H9 (cell line): ENCODE measurements at places on chromosomes 11 and 22. TPM values are rescaled to one million over a fixed set of nuclear protein-coding genes. Genes with fewer than 3 reads are reported as not detected.

DNA sequence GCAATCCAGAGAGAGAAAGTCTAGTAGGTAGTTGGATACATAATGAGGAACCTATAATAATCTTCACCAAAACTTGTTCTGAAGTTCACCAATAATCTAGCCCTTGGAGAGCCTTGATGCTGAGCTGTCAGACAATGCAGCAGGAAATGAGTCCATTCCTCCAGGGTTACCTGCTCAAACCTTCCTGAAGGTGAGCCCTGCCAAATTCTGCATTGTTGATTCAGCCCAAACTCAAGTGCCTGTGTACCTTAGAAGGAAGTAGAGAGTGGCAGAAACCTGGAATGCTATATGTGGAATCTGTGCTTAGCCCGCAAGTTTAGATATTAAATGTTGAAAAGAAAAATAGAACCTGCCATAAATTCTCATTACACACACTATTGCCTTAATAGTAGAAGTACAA lies 77.4 kb upstream of the SPON1 start:
- no peak for DNase-seq

- DNase-seq = no peak
Observed at GRCh38 chr11:100536979-100537378, 150.1 kb upstream of the ARHGAP42 start.

Gene RASD2
- total RNA-seq = 0.42 and 0.53 TPM in 2 replicates

Gene HEPN1
- total RNA-seq = not detected in 2 replicates

Gene HEPACAM
- total RNA-seq = not detected in 2 replicates

DNA sequence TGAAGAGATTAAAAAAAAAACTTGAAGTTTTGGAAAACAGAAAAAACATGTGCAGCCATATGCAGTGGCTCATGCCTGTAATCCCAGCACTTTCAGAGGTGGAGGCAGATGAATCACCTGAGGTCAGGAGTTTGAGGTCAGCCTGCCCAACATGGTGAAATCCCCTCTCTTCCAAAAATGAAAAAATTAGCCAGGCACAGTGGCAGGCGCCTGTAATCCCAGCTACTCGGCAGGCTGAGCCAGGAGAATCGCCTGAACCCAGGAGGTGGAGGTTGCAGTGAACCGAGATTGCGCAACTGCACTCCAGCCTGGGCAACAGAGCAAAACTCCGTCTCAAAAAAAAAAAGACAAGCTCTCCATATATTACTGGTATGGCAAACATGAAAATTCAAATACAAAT lies 7.6 kb downstream of the DLG2 start:
- no peak for DNase-seq

Gene WNT11
- total RNA-seq = 0.18 TPM in 1 of 2 replicates, not detected in the other

DNA sequence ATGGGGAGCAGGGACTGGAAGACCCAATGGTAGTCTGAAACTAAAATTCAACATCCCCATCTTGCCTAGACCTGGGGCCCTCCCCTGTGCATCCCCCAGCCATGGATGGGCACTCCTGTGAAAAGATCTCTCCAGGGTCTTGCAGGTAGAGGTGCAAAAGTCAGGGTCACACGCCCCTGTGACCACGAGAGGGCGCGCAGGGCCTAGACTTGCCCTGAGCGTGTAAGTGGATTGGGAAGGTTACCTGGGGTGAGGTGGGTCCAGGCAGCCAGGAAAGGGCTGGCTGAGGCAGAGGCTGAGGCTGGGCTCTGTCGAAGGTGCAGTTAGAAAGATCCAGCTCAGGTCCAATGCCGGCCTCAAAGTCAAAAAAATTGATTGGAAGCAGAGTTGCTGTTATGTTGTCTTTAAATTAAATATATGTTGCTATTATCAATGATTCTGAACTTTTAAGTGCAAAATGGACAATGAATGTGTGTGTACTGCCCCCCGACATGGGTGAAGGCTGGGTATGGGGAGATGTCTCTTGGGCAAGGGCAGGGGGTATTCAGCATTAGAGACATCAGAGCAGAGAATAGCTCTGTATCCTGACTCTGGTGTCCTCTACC lies 4.8 kb upstream of the POU2F3 start:
- peak; percentile 93 for DNase-seq

GRCh38 chr22:22930571-22931556 lies 43.2 kb downstream of the IGLL5 start:
- DNase-seq = no peak

DNA sequence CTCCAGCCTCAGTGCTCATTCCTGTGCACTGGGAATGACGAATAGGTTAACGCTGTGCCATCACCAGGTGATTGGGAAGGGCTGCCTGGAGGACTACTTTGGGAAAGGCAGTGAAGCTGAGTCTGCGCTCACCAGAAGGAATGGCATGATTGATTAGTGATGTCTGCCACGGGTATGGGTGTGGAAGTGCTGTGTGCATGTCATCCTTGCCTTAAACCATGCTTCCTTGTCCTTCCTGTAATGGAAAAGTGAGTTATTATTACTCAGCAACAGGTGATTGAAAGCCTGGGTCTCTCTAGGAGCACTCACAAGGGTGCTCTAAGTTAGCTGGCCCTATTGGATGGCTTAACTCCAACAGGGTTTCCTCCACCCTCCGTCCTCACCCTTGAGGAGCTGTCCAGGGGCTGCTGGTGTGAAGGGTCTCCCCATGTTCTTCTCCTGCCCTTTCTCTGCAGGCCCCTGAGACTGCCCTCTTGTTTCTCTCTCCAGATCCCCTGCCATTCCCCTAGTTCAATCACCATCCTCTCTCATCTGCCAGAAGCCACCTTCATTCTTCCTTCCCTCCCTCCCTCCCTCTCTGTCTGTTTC lies 121.9 kb upstream of the NECTIN1 start:
- DNase-seq = no peak

DNA sequence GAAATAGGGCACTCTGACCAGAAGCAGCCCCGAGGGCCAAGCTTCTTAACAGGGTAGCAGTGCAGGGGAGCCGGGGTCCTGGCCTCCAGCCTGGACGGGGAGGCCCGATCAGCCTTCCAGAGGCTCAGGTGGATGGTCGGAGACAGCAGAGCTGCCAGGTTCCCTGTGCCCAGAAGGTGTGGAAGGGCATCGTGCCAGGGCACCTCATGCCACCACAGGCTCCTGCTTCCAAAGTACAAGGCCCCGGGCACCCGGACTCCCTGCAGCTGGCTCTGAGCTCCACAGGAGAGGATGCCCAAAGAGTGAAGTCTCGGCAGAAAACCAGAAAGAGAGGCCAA lies 14.3 kb downstream of the EHD1 start:
- no peak for DNase-seq

- DNase-seq = peak; percentile 66
Observed at GRCh38 chr11:726278-727220, 20.5 kb downstream of the EPS8L2 start.

- no peak for DNase-seq
Observed at GRCh38 chr11:99257131-99257530, 236.4 kb downstream of the CNTN5 start.

GRCh38 chr11:126640186-126640585 lies 284.7 kb downstream of the ST3GAL4 start:
- DNase-seq = no peak

Gene SYVN1
- total RNA-seq = 31.3 and 31.6 TPM in 2 replicates

Gene SYCE3
- total RNA-seq = 0.85 and 0.97 TPM in 2 replicates

DNA sequence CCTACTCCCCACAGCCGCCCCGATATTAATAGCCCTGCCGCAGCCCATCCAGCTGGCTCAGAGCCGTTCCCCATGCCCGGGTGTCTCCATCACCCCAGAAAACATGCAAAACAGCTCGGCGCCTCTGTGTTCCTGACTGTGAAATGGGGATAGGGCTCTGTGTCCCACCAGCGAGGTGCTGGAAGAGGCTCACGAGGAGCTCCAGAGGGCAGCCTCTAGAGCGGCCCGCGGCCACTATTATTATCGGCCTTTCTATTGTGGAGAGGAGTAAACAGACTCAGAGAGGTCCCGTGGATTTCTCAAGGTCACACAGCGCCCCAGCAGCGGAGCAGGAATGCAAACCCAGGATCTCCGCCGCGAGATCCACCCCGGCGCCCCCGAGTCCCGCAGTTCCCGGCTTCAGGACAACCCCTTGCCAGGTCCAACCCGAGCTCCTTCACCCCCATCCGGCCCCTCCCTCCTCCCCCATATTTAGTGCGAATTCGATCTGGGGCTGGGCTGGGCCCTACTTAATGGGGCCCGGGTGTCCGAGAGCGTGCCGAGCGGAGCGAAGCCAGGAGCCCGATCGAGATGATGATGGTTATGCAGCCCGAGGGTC lies at the start of gene ACTN3:
Gene ACTN3, plus strand, starts transcription at position 536 of the 598 bp plus-strand sequence. Its CDS starts 35 bp downstream, at position 571.
- peak; percentile 88 for DNase-seq

DNA sequence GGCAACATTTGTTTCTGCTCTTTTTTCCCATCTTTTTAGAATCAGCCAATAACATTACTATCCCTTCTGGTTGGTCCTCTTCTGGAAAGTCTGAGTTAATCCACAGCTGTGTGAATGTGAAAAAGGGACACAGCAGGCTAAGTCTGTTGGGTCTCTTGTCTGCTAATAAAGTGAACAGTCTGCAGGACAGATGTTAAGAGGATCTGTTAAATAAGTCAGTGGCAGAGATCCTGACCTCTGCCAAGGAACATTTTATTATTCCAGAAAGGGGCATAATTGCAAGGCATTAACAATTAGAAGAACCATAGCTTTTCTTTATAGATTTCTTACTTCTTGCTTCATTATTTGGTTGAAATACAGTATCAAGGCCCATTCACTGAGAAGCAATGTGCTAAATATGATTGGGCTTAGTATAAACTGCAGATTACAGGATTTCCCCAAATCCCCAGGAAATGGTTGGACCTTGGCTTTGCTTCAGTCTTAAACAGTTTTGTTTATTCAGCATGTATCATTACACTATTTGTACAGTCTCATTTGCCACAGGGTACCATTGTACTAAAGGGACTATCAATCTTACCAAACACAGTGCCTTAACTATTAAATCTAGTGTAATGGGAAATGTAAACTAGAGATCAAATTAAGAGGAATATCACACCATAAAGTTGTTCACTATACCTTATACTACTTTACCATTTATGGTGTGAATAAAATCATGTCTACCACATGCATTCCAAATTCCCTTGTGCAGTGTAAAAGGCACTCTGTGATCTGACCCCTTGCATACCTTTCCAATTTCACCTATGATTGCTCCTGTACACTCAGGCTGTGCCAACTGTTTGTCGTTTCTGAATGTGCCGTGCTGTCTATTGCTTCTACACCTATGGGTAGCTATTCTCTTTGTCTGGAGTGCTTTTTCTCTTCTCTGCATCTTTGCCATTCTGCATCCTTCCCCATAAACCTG lies 274.0 kb downstream of the SOX6 start:
- no peak for DNase-seq

Gene DRD4
- 6.2 and 6.8 TPM in 2 replicates for total RNA-seq

Gene C11orf86
- 0.24 TPM in 1 of 2 replicates, not detected in the other for total RNA-seq

DNA sequence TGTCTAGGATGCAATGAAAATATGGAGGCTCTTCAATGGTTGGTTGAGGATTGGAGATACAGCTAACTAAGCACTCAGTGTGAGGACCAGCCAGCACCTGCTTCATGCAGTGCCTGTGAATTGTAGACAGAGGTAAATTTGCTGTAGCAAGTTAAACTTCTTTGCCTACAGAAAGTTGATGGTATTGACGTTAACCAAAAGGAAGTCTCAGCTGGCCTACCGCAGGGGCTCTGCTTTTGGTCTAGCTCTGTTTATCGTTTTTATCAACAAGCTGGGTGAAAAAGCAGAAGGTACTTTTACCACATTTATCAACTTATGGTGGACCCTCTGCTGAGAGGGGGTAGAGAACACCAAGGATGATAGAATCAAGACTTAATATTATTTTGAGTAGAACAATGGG lies 51.6 kb downstream of the GRAMD1B start:
- no peak for DNase-seq

DNA sequence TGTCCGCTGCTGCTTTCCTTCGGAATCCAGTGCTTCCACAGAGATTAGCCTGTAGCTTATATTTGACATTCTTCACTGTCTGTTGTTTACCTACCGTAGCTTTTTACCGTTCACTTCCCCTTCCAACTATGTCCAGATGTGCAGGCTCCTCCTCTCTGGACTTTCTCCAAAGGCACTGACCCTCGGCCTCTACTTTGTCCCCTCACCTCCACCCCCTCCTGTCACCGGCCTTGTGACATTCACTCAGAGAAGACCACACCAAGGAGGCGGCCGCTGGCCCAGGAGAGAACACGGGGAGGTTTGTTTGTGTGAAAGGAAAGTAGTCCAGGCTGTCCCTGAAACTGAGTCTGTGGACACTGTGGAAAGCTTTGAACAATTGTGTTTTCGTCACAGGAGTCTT lies 15.4 kb upstream of the ST14 start:
- DNase-seq = no peak

Gene MOGAT2
- total RNA-seq = not detected in 2 replicates

Gene ANO1
- 10.9 TPM in 2 replicates for total RNA-seq

Gene PAX6
- total RNA-seq = 0.11 TPM in 1 of 2 replicates, not detected in the other

Gene OR5T3
- not detected in 2 replicates for total RNA-seq

DNA sequence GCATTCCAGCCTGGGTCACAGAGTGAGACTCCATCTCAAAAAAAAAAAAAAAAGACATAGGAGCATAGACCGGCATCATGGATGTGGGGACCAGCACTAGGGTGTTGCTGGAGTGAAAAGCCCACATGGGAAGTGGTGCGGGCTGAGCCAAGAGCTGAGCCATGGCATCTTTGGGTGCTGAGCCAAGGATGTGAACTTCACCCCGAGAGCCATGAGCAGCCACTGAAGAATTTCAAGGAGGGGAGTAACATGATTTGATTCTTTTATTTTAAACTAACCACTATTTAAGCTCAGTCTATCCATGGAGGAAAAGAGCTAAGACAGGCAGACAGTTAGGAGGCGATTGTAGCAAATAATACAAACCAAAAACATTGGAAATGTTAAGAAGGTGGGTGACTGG lies 57.4 kb downstream of the AHNAK start:
- no peak for DNase-seq

DNA sequence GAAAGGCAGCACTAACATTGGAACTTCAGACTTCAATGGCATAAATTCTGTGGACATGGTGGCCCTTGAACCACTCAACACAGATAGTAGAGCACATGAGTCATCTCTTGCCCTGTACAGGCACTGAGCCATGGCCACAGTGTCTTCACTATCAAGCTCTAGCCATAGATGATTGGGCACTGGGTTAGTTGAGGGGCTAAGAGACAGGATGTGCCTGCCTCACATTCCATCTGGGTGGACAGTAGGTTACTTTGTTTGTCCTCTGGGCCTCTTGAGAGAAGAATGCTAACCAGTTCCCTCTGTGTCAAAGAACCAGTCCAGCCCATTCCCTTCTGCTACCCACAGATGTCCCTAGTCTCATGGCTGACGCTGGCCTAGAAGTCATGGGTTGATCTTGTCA lies 39.8 kb downstream of the OR6Q1 start:
- no peak for DNase-seq

GRCh38 chr22:21753374-21754111 lies 17.9 kb upstream of the YPEL1 start:
- no peak for DNase-seq

DNA sequence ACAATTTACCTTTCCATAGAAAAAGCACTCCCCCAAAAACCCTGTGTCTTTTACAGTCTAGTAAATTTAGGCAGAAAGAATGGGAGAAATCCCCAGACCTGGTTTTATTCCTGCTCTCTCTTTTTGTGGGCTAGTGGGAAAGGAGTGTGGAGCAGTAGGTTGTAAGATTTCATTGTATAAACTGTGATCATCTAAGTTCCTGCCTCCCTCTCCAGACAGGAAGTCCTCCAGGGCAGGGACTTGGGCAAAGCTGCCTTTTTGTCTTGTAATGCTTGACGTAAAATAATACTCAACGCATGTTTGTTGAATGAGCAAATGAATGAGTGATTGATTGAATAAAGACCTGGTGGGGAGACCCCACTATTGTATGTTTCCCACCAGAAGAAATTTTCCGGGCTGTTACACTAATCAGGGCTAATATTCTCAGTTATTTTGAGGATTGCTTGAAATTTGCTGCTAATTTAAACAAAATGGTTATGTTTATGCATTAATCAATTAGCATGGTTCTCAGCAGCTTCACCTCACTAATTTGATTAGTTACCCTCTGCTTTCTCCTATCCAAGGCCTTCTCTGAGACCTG lies 36.3 kb downstream of the CSNK2A3 start:
- DNase-seq = no peak
